ENCODE measurements at places on chromosomes 7 and 10.
A peak's percentile ranks its signal among the peaks of the same experiment; 100 is the strongest.

DNA sequence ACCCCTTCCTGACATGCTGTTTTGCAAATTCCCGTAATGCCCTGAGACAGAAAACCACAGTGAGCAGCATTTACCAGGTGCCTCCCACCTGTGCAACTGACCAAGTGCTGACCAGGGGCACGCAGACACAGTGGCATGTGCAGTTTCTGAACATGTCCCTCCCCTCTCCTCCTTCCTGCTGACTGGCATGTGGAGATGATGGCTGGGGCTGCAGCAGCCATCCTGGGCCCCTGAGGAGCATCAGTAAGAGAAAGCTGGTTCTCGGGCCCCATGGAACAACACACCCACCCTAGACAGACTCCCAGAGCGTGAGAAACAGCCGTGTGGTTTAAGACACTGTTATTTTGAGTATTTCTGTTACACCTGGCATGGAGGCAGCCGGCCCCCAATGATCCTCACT lies 66.2 kb upstream of the PDGFA start:
- no peak for DNase-seq

GRCh38 chr7:152968514-152968913 lies 209.0 kb downstream of the ACTR3B start:
- DNase-seq = no peak

- no peak for DNase-seq
Measured at GRCh38 chr10:114372179-114372578, 32.1 kb downstream of the AFAP1L2 start.

DNA sequence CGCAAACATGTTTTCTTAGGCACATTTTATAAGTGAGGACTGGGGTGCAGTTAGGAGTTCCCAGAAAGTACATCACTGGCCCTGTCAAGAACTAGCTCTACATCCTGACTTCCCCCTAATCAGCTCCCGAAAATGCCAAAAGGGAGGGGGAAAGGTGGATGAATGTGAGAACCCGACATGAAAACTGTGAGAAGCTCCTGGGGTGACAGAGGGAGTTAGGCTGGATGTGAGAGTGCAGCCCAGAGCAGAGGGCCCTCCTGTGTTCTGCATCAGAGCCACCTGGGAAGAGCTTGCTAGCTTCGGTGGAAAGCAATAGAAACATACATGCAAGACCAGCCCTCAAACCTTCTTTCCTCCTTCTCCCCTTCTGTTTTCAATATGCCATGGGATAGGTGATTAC lies 30.5 kb upstream of the SEM1 start:
- DNase-seq = no peak

DNA sequence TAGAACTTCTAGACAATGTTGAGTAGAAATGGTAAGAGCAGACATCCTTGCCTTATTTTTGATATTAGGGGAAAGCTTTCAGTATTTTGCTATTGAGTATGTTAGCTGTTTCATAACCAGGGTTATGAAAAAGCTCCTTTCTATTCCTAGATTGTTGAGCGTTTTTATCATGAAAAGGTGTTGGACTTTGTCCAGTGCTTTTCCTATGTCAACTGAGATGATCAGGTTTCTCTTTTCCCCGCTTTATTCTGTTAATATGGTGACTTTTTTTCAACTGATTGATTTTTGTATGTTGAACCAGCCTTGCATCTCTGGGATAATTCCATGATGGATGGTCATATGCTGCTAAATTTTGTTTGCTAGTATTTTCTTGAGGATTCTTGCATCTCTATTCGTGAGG lies 58.5 kb downstream of the LCOR start:
- DNase-seq = no peak

DNA sequence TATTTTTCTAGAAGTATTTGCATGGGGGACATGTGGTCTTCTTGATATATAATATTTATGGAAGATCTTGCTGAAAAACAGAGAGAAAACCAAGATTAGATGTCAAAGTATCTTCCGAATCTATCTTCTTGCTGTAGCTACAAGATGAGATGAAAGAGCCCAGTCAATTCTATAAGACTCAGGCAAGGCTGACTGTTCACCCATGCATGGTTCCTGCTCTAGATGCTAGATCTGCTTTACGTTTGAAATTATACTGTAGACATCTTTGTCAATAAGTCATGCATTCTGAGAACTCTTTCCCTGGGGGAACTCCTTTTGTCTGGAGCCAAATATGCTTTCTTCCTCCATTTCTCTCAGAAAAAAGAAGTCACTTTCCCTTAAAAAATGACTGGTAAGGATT lies 1292.0 kb downstream of the XPNPEP1 start:
- no peak for DNase-seq

GRCh38 chr10:118568327-118568848 lies 27.1 kb downstream of the PRLHR start:
- peak; percentile 28 for DNase-seq

DNA sequence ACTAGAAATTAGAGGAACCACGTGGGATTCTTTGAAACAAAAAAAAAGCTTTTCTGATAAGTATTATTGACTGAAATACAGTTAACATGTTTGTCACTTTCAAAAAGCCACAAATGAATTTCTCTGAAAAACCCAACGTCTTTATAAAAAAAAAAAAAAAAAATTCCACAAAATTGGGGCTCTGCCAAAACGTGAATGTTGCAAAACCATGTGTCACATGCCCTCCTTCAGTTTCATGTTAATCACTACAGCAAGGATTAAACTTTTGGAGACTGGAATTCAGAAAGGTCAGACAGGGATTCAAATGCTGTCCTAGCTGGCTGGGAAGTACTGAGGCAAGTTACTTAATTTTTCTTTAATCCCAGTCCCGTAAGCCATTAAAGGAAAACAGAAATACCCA lies 278.0 kb upstream of the KLF14 start:
- no peak for DNase-seq

- DNase-seq = no peak
Measured at GRCh38 chr10:27771231-27771630, 25.6 kb upstream of the MKX start.

DNA sequence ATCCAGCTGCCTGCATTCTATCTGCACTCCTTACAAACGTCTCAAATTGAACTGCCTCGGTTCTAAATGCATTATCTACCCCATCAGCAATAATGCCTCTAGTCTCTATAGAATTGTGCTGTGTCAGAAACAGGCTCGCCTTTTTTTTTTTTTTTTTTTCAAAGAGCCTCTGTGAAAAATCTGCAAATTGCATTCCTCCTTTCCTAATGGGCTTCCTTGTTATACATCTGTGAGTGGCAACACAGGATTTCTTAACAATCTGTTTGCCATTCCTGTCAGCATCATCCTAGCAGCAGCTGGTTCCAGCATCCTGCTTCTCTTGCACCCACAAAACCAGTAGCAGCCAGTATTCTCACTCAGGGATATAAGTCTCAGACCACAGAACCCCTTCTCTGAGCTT lies 413.5 kb upstream of the SEMA3D start:
- DNase-seq = no peak

DNA sequence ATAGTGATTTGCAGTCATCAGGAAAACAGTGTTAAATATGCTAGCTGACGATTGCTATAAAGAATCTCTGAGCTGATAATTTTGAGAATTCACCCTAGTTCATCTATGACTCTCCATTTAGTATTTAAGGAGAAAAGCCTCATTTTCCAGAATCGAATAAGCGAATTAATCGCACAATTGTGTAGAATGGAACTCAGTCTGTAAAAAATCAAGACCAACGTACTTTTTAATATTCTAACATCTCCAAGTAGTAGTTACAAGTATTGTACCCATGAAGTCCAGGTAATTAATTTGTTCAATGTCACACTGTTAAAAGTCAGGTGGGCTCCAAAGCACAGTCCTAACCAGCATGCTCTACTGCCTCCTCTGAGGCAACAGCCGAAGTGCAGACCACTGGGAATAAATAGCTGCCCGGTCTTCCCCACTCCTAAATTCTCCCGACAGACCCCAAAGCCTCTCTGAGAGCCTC lies 380 bp upstream of the AGBL3 start:
- no peak for DNase-seq
